Activated CD4-positive, CD25-positive, alpha-beta regulatory T cell (primary cell): ENCODE measurements at places on chromosomes 4 and X.
A peak's percentile ranks its signal among the peaks of the same experiment; 100 is the strongest.

DNA sequence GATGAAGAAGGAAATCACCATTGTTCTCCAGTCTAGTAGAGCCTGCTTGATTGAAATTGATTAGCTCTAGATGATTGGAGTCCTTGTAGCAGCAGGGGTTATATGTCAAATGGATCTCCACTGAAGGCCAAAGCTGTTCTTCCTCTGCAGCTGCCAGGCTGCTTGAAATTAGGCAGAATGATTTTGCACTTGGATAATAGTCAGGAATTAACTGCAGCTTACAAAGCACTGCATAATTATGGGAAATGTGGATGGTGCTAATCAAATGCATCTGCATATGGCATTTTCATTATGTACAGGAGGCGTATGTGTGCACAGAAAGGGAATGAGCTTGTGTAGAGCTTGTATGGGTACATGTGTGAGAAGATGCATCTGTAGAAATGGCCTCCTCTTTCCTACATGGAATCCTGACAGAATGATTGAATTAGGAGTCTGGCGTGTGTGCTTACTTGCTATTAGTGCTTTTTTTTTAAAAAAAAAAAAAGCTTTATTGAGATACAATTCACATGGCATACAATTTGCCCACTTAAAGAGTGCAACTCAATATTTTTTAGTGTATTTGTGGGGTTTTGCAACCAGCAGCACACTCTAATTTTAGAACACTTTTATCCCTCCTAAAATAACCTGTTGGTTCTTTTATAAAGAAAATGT lies 65.9 kb downstream of the TMEM131L start:
- DNase-seq, result no peak

DNA sequence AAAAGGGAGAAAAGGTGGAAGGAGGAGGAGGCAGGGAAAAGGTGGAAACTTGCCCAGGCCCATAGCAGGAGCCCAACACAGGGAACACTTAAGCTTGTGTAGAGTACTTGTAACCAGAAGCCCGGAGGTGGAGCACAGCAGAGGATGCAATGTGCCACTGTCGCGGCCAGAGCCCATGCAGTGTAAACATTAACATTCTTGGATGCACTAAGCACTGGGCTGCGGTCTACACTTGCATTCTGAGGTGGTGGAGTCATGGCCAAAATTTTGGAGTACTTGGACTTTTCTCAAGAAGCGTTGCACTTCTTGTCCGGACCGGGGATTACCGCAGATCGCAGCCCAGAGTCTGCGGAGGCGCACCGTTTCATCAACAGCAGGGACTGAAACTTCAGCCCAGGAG lies 4.5 kb upstream of the RHOXF1 start:
- no peak for DNase-seq

- DNase-seq, result no peak
These were observed 14.7 kb downstream of the SORCS2 start for GRCh38 chr4:7206911-7207567.

DNA sequence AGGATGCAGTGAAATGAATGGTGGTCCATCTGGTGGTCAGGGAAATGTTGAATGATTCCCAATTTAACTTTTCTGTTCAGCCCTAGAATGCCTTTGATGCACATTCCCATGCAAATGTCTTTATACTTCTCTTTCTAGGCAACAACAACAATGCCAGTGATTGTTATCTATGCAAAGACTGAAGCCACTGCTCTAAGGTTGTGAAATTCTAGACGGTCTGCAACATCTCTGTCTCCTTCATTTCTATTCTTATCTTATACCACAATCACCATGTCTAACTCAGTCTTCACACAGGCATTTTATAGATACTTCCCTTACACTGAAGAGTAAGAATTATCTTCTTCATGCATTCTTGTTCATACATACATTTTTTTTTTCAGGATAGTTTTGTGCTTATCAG lies 84.5 kb downstream of the HPGD start:
- no peak for DNase-seq

DNA sequence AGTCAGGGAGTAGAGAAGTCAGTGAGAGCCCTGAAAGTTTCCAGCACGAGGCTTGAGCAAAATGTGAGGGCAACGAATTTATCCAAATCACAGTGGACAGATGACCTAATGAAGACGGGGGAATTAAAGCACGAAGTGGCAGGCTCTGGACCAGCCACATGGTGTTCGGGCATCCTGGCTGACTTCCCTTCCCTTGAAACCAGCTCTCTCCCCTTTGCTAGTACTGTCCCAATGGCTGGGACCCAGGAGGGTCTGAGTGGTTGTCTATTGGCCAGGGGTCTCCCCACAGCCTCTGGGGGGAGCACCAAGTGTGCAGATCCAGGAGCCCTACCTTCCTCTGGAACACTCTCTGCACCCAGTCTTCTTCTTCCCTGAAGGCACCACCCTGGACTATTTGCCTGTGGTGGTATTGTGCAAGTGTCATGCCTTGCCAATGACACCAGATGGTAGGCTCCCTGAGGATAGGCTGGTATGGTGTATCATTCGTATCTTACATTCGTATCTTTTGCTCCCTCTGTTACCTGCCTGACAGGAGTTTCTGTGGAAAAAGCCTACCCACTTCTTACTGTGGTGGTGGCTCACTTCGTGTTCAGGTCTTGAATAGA lies 2.1 kb downstream of the APLN start:
- DNase-seq, result no peak

DNA sequence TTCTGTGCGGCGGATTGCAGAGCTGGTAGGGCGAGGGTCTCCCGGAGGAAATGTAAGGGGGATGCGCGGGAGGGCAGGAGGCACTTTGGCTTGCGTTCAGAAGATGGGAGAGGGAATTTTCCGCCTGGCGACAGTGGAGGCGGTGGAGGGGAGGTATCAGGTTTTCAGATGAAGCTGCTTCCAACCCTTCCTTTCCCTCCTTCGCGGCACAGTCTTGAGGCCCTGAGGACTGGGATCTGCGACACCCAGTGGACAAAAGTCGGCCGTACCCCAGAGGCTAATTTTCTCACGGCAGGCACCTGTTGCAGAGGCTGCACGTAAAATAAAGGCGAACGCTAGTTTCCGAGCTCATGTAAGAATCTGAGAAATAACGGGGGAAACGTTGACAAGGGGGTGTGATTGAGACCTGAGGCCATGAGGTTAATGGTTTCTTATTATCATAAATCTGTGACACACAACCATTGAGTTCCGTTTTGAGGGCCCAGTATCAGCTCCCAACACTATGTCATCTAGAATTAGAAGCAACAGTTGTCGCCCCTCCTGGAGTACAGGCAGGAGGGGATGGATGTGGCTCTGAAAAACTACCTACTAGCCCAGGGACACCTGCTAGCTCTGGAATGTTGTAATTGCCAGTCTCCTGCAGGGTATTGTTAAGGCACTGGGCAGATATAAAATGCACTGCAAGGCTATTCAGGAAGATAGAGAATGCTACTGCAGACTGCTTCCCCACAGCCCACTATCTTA lies 1.1 kb downstream of the ZCCHC18 start:
- peak; percentile 10 for DNase-seq

- no peak for DNase-seq
These were observed 33.6 kb upstream of the XK start for GRCh38 chrX:37651921-37652452.

DNA sequence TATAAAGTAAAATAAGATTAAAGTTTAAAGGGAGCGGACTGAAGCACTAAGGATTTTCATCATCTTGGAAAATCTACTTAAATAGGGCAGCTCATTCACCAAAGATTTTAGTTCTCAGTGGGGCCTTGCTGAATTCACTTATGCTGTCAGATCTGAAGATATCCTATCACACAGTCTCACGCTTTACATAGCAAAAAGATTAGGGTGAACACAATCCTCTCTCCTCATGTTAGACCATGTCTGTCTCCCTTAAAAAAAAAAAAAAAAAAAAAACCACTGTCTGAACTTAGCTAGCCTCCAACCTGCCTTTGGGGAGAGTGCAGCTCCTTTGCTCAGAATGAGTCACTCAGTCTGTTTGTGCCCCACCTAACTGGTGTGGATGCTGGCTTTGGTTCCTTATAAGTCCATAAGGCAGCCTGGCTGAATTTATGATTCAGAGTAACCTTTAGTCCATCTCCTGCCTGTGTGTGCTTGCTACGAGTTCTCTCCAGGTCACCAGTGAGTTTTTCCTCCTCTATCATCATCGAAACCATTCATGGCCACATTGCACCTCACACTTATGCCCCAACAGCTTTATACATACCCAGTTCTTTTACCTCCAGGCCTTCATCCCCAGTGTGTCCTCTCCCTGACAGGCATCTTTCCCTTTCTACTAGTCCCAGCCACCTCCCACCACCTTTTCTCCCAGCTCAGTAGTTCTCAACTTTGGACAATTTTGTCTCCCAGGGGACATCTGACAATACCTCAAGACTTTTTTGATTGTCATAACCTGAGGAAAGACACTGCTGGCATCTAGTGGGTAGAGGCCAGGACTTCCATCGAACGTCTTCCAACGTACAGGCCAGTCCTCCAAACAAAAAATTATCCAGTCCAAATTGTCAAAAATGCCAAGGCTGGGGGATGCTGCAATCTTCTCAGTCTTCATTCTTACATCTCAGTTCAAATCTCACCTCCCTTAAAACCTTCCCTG lies 220.7 kb upstream of the EMCN start:
- DNase-seq, result no peak

- DNase-seq, result no peak
These were observed 60.8 kb upstream of the CBR4 start for GRCh38 chr4:169070895-169071218.

DNA sequence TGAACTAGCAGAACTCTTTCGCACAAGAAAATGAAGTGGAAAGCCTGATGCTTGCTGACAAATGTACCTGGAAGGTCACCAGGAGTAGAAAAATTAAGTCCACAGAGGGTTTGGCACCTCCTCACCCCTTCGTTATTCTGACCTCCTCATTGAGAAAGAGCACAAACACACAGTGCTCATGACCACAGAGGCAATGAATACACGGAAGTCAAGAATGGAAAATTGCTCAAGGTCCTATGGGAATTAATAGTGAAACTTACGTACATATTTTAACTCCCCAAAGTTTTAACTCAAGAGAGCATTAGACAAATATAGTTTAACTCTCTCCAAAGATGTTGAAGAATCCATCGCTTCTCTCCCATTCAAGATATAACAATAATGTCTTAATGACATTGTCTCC lies 83.6 kb upstream of the CAMK2D start:
- no peak for DNase-seq

DNA sequence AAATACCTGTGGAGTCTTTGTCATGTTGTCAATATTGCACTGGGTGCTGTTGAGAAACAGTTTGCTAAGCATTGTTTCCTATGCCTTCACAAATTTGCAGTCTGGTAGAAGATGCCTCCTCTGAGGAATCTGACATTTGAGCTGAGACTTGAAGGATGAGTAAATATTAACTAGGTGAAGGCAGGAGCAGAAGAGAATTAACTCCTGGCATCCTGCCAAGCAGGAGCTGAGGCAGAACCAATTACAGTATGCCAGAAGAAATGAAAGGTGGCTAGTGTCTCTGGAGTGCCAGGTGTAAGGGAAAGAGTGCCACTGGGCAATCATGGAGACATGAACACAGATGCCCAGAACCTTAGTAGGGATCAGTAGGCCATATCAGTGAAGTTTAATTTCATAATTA lies 1778.2 kb upstream of the PCDH10 start:
- DNase-seq, result no peak

DNA sequence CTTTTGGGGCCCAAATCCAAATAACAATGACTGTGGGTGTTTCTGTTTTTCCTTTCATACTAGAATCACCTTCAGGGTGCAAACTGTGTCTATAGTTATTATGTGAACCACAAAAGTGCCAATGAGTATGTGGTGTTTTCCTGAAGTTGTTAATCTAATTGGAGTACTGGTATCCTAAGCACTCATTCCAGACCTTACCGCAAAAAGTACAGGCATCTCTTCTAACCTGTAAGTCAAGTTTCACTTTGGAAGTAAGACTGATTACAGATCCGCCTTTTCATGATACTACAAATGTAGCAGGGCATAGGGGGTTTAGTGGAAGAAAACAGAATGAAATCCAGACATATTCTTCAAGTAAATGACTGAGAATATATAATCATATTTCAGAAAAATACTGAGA lies 16.1 kb downstream of the COQ2 start:
- no peak for DNase-seq

DNA sequence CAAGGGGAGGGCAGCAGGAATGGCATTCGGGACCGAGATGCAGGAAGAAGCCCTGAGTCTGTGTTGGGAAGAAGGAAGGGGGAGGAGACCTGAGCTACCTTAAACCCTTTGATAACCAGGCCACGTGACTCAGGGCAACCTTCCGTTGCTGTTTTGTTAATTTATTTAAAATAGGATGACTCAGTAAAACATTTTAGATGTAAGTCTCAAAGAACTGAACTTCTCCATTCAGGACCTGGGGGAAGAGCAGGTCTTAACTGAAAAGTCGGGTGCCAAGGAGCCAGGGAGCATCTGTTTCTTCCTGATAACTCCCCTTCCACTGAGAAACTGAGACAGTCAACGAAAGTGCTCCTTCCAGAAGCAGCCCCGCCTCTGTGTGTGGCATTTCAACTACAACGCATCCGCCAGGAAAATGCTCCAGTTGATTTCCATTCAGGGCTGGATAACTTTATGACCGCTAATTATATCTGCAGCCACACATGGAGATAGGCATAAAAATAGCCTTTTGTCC lies 88.0 kb downstream of the IRF2 start:
- DNase-seq, result no peak

DNA sequence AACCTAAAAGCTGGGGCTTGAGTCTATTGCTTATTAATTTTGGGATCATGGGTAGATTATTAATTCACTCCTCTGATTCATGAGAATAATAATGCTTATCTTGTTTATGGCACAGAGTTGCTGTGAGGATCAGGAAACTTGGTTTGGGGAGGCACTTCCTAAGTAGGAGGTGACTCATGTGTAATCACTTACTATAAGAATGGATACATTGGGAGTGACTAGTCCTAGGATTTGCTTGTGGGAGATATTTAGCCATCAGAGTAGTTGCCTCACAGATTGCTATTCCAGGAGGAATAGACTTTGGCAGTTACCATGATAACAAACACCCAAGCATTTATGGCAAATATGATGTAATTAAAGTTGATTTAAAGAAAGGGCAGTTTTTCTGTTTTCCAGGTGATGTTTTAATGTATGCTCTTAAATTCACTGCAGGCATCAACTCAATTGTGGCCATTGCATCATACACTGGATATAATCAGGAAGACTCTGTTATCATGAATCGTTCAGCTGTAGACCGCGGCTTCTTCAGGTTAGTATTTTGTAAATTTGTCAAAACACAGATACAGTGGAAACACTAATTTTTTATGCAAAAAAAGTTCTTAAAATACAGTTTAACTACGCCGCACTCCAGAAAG lies 41.9 kb downstream of the POLR2B start:
- no peak for DNase-seq

GRCh38 chr4:25060241-25060962 lies 29.7 kb upstream of the LGI2 start:
- no peak for DNase-seq

DNA sequence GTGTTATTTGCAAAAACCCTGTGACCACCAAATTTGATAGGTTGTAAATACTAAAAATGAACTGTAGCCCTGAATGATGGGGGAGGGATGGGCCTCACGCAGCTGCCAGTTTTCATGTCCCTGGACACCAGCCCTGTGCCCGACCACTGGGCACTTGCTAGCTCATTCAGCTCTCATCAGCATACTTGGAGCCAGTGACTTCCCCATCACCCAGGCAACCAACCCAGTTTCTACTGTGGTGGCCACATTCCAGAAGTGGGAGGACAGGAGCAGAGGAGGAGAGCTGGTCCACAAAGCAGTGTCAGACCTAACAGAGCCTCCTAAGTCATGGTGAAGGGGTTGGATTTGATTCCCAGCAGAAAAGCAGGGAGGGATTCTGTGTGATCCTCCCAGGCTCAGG lies 128.2 kb downstream of the CPEB2 start:
- no peak for DNase-seq

- no peak for DNase-seq
These were observed 76.5 kb downstream of the RELL1 start for GRCh38 chr4:37609626-37610025.

GRCh38 chrX:21728276-21728968 lies 29.5 kb downstream of the SMPX start:
- DNase-seq, result no peak
